ENCODE measurements at places on chromosomes 7 and 10.

DNA sequence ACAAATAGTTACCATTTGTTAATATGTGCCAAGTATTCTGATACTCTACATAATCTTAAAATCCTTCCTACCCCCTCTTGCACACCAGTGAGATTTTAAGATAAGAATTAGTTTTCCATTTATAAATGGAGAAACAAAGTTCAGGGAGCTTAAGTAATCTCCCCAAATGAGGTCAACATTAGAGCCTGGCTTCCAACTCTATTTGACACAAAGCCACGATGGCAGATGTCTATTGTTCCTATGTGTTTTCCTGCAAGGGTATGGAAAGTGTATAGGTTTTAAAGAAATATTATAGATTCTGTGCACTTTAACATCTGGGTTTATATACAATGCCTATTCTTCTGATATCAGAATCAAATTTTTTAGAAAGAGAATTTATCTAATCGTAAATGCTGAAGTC, 143.9 kb upstream of the SEMA3C start:
- DNase-seq = no peak

DNA sequence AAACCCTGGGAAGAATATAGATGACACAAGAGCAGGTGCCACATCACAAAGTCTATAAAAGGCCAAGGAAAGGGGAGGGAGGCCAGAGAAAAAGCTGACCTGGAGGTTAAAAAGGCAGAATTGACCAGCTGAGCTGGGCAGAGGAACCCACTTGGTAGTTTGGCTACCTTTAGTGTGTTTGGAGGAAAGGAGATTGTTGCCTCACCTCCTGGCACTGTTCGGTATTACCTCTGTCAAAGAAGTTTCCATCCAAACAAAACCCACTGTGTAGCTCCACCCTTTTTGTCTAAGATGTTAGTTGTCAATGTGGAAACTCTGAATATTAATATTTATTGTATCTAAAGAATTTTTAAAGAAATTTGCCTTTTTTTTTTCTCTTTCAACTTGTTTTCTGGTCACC, 23.4 kb downstream of the ENTPD7 start:
- DNase-seq = peak; percentile 11

- DNase-seq = no peak
Observed at GRCh38 chr7:13016592-13017332, 329.3 kb downstream of the ARL4A start.

- no peak for DNase-seq
Observed at GRCh38 chr7:147376192-147376591, 1214.4 kb upstream of the C7orf33 start.

- DNase-seq = no peak
Observed at GRCh38 chr10:106284802-106285587, 879.5 kb downstream of the SORCS1 start.
